ENCODE measurements at places on chromosomes 16 and 17.
A peak's percentile ranks its signal among the peaks of the same experiment; 100 is the strongest.

DNA sequence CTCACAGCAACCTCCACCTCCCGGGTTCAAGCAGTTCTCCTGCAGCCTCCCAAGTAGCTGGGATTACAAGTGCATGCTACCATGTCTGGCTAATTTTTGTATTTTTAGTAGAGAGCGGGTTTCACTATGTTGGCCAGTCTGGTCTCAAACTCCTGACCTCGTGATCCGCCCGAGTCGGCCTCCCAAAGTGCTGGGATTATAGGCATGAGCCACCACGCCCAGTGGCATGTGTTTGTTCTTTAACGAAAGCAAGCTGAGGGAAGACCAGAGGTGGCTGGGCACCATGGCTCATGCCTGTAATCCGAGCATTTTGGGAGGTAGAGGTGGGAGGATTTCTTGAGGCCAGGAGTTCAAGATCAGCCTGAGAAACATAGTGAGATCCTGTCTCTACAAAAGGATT is 18.1 kb downstream of the TNFRSF13B start:
- no peak for DNase-seq

DNA sequence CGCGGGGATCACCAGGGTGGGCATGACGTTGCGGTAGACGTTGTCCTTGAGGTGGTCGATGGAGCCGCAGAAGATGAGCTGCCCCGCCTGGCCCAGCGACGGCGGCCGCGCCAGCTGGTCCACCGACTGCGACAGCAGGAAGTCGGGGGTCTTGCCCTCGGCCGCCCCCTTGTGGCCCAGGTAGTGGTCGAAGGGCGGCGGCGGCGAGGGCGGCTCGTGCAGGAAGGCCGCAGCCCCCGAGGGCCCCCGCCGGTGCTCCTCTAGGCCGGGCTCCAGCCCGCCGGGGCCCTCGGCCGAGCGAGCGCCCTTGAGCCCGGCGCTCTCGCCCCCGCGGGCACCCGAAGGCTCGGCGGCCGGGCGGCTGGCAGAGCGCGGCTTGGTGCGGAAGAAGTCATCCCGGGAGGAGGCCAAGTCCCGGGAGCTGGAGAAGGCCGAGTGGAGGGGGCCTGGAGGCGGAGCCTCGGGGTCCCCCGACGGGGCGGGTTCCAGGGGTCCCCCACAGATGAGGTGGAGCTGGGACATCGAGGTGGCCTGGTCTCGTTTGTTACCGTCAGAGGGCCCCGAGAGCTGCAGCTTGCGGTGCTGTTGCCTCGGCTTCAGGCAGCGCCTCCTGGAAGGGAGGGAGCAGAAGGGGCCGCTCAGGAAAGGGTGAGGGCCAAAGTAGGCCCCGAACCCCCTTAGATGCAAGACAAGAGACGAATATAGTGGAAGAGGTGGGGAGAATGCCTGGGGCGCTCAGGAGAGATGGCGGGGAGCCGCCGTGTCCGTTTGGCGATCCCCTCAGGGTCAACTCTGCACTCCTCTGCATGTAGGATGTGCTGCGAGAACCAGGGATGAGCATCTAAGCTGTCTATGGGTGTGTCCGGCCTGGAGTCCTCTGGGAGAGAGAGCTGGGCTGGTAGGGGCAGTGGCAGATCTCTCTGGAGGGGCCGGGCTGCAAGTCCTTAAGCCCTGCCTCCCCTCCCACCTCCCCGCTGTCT is 8.8 kb downstream of the FAM171A2 start:
- DNase-seq, result peak; percentile 64

DNA sequence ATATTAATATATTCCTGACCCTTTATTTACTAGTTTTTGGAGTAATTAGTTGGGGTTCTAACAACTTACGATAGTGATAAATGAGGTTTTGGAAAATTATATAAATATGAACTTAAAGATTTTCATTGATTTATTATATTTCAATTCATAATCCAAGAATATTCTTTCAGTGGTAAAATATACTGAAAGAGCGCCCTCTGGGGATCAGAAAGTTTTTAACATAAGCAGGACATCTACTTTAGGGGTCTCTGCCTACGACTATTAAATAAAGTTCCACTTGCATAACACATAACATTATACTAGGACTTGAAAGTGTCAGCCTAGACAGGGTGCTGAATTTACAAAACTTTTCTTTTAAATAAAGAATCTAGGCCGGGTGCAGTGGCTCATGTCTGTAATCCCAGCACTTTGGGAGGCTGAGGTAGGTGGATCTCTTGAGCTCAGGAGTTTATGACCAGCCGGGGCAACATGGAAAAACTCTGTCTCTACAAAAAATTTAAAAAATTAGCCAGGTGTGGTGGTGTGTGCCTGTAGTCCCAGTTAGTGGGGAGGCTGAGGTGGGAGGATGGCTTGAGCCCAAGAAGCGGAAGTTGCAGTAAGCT is 15.6 kb downstream of the RFWD3 start:
- DNase-seq, result peak; percentile 19

- DNase-seq, result no peak
Measured at GRCh38 chr16:4373356-4373908, 1.8 kb downstream of the VASN start.

- DNase-seq, result no peak
Measured at GRCh38 chr16:81786321-81786720, 7.2 kb downstream of the PLCG2 start.

DNA sequence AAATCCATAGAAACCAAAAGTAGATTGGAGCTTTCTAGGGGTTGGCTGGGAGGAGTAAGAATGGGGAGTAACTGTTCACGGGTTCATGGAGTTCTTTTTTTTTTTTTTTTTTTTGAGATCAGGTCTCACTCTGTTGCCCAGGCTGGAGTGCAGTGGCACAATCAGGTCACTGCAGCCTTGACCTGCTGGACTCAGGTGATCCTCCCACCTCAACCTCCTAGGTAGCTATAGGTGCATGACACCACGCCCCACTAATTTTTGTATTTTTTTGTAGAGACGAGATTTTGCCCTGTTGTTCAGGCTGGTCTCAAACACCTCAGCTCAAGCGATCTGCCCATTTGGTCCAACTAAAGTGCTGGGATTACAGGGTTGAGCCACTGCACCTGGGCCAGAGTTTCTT is 1.5 kb downstream of the NMRAL1 start:
- no peak for DNase-seq

DNA sequence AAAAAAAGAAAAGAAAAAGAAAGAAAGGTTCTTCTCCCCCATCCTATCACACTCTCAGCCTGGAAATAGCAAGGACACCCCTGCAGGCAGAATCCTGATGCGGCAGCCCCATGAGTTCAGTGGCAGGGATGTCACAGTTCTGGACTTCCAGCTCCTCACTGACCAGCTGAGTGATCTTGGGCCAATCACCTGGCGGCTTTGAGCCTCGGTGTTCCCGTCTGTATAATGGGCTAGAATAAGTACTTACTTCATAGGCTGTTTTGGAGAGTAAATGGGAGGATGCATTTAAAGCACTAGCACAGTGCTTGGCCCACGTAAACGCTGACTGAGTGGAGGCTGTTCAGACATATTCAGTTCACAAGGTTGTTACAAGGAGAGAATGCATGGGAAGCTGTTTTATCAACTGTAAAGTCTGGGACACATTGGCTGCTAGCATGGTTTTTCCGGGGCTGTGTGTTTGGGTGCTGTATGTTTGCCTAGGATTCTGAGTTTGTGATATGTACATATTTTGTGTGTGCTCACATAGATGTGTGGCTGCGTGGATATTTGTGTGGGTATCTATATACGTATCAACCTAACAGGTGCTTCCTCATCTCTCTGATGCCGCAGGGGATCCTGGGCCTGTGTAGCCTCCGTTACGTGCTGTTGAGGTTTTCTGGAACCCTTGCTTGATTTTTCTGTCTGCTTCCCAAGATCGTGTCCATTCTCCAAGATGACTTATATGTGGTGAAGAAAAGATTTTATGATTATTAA is 3.4 kb downstream of the BHLHA9 start:
- no peak for DNase-seq

DNA sequence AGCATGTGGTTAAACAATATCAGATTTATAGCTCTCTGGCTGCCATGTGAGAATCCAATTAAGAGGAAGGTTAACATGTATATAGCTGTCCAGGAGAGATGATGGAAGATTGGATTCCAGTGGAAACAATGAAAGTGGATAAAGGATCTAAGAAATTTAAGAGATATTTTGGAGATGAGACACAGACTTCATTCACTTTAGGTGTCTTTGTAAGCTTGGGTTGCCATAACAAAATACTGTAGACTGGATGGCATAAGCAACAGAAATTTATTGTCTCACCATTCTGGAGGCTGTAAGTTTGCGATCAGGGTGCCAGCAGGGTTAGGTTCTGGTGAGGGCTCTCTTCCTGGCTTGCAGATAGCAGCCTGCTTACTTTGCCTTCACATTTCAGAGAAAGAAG is 155.9 kb upstream of the MYOCD start:
- no peak for DNase-seq

- DNase-seq, result no peak
Measured at GRCh38 chr16:51151435-51151960, 428 bp upstream of the SALL1 start.

- DNase-seq, result no peak
Measured at GRCh38 chr16:75576384-75576811, 10.2 kb downstream of the GABARAPL2 start.

DNA sequence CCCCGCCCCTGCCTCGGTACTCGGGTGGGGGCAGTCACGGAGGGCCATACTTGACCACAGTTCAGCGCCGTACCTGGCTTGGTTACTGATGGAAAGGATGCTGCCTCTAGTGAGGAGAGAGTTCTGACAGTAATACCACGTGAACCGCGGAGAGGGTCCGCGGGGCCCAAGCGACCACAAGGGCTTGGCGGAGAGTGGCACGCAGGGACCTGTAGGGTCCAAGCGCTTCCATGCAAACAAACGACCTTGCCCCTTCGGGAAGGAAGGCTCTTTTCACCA is 9.2 kb downstream of the KDM6B start:
- no peak for DNase-seq

DNA sequence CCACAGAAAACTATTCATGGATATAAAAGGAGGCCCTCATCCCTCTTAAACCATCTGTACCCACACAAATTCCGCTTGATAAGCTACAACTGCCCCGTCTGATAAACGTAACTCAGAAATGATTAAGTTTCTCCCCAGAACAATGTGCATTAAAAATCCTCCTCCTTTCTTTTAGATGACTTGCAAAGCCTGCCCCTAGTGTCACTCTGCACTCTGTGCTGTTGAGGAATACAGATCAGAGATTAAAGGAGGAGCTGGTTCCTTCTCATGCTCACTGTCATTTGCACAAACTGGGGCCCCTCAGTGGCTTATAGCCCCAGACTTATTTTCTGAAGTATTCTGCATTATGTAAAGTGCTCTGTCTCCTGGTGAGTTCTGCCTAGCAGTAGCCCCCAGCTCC is 33.3 kb downstream of the CDRT15 start:
- DNase-seq, result peak; percentile 57

DNA sequence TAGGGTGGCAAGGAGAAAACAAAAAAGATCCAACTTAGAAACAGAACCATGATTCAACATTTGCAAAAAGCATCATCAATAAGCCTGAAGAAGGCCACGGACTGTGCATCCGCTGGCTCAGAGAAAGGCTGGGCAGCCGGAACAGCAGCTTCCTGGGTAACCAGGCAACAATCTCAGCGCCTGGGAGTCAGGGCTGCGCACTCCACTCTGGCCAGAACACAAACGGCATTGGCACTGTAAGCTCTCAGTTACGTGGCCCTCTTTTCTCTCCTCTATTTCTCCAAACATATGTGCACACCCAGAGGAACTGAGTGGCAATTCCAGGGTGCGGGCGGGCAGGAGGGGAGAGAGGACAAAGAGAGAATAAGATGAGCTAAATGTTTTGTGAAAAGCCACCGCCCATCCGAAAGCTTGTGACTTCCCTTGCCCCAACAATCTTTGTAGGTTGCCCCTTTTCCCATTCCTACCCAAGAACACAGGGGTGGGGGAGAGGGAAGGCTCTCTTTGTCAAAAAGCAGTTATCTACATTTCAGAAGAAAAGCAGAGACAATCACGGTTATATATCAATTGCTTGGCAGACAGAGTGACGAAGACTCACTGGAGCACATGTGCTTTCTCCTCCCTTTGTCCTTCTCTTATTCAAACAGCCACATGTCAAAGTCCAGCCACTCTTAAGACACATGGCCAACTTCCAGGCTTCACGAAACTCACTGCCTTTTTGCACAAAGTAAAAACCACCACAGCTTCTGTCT is 6.6 kb upstream of the GHDC start:
- DNase-seq, result no peak

GRCh38 chr16:15870011-15870410 is 13.2 kb upstream of the MYH11 start:
- DNase-seq, result no peak

- no peak for DNase-seq
Measured at GRCh38 chr17:60406887-60407286, 15.0 kb upstream of the USP32 start.

DNA sequence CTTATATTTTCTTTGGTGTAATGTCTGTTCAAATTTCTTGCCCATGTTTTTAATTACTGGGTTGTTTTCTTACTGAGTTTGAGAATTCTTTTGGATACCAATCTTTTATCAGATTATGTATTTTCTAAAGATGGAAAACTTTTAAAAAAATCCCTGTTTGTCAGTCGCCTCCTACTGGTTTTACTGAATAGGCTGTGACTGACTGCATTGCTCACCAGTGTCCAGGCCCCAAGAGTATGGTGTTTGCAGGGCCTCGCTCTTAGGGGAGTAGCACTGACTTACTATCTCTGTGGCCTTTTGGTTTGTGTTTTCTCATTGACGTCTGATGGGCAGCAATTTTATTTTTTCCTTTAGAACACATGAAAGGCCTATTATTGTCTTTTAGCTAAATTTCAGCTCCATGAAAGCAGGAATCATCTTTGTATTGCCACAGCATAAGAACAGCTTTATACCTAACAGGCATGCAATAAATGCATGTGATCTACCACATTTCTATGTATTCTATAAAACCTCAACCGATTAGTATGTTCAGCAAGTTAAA is 188.4 kb downstream of the AATF start:
- DNase-seq, result no peak

GRCh38 chr17:21233581-21234347 is 19.4 kb downstream of the NATD1 start:
- DNase-seq, result no peak

DNA sequence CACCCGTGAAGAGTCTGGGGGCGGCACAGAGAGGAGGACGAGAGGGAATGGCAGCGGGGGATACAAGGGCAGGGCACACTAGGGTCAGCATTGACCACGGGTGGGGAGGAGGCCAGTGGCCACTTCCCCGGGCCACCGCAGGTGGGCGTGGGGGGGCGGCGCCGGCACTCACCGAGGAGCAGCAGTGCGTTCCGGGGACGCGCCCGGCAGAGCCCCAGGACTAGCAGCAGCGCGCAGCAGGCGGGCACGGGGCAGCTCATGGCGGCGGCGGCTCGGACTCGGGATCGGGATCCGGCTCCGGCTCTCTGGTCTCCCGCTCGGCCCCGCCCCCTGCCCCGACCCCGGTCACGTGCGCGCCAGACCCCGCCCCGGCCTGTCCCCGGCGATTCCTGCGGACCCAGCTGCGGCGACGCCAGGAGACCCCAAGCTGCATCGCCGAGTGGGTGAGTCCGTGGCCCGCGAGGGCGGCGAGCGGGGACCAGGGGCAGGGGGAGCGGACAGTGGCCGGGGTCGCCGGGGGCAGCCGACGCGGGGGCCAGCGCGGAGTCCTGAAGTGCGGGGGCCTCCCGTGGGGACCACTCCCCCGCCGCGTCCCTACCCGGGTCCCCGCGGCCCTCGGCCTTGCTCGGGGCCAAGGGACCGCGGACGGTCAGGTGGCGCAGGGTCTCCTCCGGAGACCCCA is at the start of the genes SGSH and SLC26A11:
SGSH (minus strand) TSS at position 280 of the 682 bp plus-strand sequence; CDS start at position 260, 20 bp downstream.
SLC26A11 (plus strand) TSS at position 374 of the 682 bp plus-strand sequence. CDS start 1,134 bp downstream, outside the sequence.
- DNase-seq, result peak; percentile 61

- DNase-seq, result no peak
Measured at GRCh38 chr17:33210285-33210684, 82.8 kb downstream of the ASIC2 start.
